Activated CD4-positive, alpha-beta T cell treated with anti-CD3 and anti-CD28 coated beads for 1 hour (primary cell): ENCODE measurements at places on chromosomes 3 and 15.
A peak's percentile ranks its signal among the peaks of the same experiment; 100 is the strongest.

DNA sequence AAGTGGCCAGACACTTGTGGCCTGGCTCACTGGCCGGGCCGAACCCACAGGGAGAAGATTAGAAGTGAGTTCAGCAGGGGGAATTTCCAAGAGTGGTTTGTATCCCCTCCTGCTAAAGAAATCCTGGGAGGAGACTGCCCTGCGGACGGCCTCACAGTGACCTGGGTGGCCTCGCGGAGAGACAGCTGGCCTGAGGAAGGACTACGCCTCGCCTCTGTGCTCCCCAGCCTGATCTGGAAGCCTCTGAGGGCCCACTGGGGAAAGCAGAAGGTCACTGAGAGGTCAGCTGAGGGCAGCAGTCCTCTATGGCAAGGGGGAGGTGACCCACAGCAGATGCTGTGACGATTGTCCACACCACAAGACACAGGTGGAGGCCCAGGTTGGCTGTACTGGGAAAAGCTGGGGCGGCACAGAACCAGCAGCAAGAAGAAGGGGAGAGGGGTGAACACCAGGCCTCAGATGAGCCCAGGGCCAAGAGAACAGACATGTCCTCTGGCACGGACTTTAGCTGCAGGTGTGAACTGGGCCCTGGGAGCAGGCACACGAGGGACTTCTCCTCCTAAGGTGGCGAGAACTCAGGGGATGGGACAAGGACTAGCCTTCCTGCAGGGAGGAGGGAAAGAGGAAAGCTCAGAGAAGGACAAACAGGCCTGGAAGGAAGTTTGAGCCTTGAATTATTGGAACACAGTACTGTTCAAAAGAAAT is 37.2 kb upstream of the DLG1 start:
- no peak for DNase-seq

- DNase-seq, result no peak
Measured at GRCh38 chr3:16849795-16850194, 35.0 kb upstream of the PLCL2 start.

DNA sequence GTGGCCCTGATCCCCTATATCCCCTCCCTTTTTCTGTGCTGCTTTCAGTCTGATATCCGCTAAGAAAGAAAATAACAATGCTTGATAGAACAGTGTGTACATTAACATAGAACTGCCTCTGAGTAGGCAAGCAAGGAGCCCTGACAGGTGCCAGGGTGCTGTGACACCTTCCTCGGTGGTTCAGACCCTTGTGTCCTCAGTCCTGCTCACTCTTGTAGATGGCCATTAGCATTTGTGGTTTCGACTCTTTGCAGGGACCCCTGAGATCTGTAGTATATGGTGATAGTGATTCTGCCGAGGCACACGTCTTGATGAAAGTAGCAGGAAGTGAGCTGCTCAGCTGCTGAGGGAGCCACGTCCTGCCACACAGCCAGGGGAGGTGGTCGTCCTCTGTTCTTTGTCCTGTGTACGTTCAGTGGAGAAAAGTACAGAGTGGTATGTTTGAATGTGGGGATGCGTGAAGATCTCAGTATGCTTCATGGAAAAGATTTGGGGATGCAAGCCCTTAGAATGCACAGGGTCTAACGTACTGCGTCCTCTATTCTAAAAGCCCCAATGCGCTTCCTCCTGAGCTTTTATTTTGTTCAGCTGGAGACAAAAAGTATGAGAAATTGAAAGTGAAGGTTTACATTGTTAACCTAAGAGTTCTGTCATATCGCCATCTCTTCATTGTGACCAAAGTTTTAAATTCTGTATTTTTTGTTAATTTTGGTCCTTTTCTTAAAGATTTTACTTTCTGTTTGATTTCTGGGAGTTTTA is 35.4 kb downstream of the PXYLP1 start:
- peak; percentile 27 for DNase-seq

GRCh38 chr3:5733995-5734394 is 546.5 kb downstream of the EDEM1 start:
- DNase-seq, result no peak

DNA sequence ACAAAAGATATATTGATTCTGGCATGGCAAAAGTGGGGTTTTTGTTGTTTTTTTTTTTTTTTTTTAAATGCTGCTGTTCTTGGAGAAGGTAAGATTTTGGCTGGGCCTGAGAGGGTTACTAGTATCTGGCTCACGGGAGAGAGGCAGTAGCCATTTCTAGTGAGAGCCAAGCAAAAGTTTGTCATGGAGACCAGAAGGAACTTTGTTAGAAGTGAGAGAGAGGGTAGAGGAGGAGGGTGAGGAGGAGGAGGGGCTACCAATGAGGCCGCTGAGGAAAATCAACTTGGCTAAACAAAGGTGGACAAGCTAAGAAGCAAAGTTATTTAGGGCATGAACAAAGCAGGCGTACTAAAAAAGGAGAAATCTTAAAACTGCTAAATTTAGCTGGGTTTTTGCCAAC is 48.9 kb upstream of the STRIT1 start:
- no peak for DNase-seq

- no peak for DNase-seq
Measured at GRCh38 chr15:45794712-45795439, 160.0 kb downstream of the SQOR start.

DNA sequence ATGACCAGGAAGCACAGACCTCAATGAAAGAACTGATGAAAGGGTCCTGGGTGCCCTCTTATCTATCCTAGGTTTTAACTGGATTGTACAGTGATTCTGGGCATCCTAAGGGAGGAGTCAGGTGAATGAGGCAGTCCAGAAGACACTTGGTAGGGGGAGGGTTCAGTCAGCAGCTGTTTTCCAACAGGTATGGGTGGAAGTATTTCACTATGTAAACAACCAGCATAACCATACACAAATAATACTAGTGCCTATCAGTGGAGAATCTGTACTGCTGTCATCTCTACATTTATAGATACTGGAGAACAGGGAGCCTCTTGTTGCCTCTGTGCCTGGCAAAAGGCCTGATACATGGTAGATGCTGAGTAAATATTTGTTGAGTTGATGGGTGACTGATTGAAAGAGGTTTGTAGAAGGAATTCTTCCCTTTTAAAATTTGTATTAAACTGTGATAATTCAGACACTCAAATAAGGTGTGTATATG is 328.5 kb downstream of the RBMS3 start:
- DNase-seq, result no peak

GRCh38 chr3:46516521-46516920 is 18.7 kb downstream of the RTP3 start:
- DNase-seq, result no peak

DNA sequence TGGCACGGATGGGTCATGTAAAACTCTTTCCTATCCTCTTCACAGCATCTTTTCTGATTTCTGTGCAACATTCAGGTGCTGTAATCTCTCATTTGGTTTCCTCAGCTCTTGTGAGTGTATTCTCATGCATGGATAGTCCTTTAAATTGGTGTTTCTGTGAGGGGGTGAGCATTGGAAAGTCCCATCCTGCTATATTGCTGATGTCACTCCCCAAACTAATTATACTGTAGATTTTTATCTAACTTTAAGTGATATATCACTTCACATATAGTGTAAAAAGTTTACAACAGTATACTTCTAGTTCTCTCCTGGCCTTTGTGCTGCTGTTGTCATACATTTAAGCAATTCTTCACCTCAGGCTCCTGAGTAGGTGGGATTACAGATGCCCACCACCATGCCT is 102.7 kb downstream of the GLDN start:
- no peak for DNase-seq

GRCh38 chr15:72060687-72061250 is 57.2 kb downstream of the MYO9A start:
- DNase-seq, result no peak

- DNase-seq, result no peak
Measured at GRCh38 chr3:44894485-44894884, 20.1 kb downstream of the TGM4 start.

GRCh38 chr15:40273428-40273827 is 9.4 kb downstream of the ANKRD63 start:
- DNase-seq, result no peak

GRCh38 chr15:86573476-86573875 is 493.8 kb downstream of the AGBL1 start:
- DNase-seq, result no peak

DNA sequence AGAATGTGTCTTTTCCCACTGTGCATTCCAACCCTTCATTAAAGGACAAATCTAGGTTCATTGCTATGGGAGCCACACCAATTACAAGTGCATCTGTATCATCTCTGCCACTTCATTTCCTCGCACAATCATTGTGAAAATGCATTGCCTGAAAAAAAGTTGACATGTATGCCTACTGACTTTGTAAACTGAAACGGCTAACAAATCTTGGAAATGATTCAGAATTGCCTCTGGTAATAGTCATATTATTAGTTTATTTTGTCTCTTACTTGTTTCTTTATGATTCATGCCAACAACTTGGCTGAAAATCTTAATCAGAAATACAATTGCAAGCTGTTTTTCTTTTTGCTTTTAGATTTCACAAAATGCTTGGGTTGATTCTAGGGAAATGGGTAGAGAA is 497.1 kb downstream of the ZIC1 start:
- DNase-seq, result no peak

DNA sequence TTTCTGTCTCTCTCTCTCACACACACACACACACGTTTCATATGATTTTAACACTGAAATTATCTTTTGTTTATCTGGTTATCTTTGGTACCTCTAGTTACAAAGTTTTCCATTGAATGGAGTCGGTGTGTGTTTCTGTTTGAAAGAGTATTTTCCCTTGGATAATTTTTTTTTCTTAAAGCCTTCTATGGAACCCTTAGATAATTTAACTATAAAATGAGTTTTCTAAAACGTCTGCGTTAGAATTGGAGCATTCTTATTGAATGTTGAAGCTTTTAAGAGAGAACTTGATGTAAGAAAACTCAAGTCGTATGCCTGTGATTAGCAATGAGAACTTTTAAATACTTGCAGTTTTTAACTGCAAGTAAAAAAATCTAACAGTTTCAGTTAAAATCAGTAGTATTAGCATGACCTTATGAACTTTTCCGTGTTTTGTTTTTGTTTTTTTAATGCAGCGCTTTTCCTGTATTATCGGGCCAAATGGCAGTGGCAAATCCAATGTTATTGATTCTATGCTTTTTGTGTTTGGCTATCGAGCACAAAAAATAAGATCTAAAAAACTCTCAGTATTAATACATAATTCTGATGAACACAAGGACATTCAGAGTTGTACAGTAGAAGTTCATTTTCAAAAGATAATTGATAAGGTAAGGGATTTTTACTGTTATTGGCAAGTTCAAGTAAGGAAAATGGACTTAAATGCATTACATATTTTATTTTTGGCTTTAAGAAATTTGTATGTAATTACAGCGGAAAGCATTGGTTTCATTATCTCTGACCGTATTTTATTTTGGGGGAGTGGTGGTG is 3.0 kb downstream of the SMC4 start:
- DNase-seq, result no peak

DNA sequence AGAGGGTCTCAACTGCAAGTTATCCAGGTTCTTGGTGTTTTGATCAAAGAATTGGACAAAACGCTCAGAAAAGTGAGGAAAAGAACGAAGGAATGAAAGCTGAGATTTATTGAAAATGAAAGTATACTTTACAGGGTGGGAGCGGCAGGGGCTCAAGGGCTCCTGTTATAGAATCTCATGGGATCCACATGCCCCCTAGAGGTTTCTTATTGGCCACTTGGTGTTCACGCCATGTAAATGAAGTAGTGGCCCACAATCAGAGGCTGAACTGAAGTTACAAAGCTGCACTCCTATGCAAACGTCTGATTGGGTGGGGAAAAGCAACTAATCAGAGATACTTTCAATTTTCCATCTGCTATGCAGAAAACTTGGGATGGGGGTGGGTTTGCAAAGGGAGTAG is 216.7 kb downstream of the PTPRG start:
- no peak for DNase-seq

GRCh38 chr3:190534986-190535385 is 21.1 kb downstream of the IL1RAP start:
- DNase-seq, result no peak

GRCh38 chr15:70859322-70859908 is 5.5 kb upstream of the LARP6 start:
- DNase-seq, result no peak

DNA sequence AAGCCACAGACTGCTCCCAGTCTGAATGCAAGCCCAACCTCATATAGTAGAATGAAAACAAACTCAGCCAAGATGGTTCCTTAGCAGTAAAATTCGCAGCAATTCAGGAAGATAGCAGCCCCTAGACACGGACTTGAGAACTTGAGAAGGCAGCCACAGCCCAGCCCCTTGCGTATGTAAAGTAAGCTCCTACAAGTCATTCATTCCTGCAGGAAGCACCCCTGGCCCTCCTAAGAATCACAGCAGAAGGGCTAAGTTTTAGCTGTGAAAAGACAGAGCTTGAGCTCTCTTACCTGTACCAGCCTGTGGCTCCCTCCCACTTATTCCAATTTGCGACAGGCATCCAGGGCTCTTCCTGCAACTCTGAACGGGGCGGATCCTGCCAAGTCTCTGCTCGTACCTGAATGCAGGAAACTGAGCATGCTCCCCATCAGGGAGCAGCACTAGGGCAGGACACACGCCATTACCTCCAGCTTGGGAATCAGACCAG is 136.4 kb downstream of the MAGI1 start:
- no peak for DNase-seq

GRCh38 chr3:170040418-170040817 is 2.6 kb downstream of the GPR160 start:
- DNase-seq, result no peak

- DNase-seq, result no peak
Measured at GRCh38 chr15:80183886-80184285, 31.1 kb downstream of the FAH start.

DNA sequence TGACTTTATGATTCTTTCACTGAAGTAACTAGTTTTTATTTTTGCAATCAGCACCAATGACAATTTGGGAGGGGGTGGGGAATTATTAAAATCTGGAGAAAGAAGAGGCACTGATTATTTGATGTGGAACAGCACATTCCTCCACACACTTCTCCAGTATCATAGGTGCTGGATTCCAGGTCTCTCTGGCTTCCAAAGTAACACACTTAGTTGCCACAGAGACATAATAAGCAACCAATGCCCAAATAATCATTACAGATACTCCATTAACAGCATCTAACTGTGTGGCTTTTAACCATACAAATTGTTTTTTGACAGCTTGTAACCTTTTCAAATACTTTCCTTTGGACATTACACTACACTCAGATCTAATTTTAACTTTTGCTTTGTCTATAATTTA is 131.0 kb upstream of the CDIN1 start:
- no peak for DNase-seq

DNA sequence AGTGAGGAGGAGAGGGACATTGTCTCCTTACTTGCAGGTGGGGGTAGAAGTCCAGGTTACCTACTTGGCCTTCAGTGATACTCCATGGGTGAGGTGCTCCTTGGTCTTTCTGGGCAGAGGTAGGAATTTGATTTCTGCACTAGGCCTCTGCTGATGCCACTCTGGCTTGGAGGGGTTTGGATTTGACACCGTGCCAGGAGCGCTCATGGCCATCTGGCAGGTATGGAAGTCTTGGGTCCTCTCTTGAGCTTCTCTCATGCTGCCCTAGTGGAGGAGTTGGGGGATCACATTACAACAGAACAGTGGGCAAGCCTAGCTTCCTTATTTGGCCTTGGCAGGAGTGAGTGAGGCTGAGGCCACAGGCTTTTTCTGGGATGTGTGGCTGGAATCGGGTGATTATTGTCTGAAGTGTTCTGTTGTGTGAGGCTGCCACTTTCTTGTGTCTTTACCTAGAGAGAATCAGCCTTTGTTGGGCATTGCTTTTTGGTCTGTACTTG is 525.0 kb downstream of the GABRG3 start:
- DNase-seq, result no peak
